ENCODE measurements at places on chromosomes 2 and 18.

DNA sequence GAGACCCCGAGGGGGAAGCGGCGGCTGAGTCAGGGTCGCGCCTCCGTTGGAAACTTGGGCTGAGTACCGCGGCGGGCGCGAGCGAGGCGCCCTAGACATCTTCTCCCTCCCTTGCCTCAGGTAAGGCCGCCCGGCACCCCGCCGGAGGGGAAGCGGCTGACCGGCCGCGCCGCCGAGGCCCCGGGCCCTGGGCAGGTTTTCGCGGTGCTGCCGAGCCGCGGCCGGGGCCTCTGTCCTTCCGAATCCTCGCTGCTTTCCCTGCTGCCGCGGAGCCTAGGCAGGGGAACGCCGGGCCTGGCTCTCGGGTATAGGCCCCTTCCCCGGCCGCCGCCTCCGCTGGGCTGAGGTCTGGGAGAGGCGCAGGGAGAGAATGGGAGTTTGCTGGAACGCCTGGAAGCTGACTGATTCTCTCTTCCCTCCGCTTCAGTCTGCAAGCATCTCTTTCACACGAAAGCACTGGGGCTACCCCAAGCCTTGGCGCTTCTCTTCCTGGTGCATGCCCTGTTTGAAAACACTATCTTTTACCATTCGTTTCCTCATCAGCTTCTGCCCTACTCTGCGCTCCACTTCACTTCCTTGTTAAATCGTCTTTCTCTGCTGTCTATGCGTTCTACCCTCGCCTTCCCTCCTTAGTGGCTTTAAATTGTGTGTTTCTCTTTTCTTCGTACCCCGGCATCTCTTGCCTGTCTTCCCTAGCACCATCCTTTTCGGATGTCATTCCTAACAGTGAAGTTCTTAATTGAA, 652 bp downstream of the PPM1B start:
- peak; percentile 73 for DNase-seq

GRCh38 chr2:74690571-74690970, 36.5 kb downstream of the SEMA4F start:
- peak; percentile 85 for DNase-seq

DNA sequence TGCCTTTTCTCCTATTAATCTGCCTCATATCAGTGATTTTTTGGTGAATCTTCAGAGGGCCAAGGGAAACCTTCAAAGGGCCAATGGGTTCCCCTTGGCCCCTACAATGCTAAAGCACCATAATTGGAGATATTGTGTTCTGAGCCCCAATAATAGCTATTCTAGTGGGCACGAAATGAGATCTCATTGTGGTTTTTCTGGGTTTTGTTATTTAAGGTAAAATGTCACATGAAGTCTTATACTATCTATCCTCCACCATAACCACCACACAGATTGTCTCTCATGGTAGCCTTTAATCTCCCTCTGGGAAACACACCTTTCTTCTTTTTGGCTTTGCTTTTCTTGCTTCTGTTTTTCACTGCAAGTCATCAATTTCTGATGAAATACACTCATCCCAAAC, 152.8 kb downstream of the B3GNT2 start:
- no peak for DNase-seq

DNA sequence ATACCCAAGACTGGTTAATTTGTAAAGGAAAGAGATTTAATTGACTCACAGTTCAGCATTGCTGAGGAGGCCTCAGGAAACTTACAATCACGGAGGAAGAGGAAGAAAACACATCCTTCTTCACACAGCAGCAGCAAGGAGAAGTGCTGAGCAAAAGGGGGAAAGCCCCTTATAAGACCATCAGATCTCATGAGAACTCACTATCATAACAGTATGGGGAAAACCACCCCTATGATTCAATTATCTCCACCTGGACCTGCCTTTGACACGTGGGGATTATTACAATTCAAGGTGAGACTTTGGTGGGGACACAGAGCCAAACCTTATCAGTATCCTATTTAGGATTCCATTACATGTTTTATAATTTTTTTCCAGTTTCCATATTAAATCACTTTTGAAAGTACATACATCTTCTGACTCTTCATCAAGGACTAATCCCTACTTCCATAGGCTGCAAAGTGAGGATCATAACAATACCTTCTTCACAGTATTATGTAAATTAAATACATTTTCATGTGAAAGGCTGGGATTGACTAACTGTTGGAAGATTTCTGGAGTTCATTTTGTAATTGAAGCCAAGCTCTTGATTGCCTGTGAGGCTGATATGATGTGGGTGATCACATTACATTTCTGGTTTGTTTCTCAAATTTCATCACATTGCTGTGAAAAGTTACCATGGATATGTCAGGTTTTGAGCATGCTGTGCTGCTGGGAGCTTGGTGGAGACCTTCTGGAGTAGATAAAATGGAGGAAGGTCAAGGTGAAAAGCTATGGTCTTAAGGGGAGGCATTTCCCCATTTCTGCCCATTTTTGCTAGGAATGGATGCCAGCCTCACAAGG, 31.7 kb upstream of the CERS6 start:
- peak; percentile 39 for DNase-seq

DNA sequence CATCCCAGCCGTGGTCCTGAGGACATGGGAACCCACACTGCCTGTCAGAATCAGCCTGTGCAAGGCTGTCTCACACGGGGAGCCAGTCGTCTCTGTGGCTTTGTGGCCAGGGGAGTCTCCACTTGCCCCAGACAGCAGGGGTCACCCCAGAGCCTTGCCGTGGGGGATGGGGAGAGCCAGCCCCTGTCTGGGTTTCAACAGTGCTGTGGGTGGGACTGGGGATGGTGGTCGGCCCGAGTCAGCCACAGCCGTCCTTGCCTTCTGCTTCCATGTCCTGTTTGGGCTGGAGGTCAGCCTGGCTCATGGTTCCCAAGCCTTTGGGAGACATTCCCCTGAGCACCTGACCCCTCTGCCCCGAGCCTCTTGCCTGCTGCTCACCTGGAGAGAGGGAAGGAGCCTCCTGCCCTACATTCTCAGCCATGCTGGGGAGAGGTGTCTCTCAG, 19.6 kb downstream of the GPR35 start:
- no peak for DNase-seq

DNA sequence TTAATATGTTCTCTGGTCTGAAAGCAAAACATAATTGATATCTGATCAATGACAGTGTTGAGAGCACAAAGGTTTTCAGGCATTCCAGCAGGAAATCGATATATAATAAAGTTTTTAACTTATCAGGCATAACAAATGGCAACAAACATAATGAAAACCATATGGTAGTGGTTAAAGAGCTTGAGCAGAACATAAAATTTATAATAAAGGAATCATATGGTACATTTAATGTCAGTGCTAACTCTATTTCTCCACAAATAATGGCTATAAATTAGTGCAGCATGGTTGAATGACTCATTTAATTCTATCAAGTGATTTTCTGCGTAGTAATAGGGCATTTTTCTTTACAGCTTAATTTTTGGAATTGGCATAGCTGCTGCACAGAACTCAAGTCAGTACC, 306.2 kb downstream of the FSIP2 start:
- DNase-seq, result no peak

DNA sequence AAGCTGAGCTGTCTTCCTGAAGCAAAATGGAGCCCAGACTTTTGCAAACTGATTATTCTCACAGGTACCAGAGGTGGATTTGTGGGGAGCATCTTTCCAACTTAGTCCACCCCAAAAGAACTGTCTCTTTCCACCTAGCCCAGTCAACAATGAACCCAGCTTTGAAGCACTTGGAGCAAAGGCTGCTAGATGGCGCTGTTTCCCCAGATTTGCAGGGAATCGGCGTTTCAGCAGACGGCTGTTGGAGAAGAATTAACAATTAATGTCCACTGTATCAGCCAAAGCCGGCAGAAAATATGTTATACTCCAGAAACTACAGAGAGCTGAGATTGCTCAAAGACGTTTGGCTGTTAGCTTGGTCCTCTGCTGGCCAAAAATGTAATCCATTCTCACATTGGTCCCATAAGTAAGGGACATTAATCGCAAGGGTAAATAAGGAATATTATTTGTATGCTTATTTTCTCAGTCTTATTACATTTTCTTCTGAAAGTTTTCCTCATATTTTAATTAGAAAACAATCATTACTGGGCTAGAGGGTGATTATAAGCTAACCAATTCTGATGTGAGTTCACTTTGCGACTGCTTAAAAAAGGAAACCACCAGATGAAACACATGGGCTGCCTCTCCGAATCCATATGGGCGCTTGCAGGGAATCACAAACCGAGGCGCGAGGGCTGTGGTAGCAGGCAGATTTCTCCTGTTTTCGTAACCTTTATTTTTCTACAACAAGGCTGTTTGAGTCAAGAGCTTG, 423.8 kb upstream of the MEX3C start:
- peak; percentile 44 for DNase-seq

DNA sequence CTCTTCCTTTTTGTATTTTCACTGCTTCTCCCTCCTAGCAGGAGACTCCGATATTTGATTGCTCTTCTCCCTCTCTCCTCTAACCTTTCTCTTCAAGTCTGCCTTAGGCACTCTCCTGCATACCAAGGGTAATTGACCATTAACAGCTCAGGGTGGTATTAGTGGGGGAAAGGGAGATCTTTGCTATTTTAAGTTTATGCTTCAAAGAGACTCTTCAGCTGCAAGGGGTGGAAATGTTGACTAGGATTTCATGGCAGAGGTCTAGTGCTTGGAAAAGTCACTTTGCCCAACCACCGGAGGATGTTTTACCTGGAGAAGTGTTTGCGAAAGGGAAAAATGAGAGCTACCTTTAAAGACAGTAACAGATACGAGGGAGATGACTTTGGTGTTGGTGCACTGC, 453.7 kb downstream of the SLC4A3 start:
- DNase-seq, result no peak

- DNase-seq, result peak; percentile 30
Measured at GRCh38 chr2:68537809-68538208, 70.4 kb downstream of the APLF start.

DNA sequence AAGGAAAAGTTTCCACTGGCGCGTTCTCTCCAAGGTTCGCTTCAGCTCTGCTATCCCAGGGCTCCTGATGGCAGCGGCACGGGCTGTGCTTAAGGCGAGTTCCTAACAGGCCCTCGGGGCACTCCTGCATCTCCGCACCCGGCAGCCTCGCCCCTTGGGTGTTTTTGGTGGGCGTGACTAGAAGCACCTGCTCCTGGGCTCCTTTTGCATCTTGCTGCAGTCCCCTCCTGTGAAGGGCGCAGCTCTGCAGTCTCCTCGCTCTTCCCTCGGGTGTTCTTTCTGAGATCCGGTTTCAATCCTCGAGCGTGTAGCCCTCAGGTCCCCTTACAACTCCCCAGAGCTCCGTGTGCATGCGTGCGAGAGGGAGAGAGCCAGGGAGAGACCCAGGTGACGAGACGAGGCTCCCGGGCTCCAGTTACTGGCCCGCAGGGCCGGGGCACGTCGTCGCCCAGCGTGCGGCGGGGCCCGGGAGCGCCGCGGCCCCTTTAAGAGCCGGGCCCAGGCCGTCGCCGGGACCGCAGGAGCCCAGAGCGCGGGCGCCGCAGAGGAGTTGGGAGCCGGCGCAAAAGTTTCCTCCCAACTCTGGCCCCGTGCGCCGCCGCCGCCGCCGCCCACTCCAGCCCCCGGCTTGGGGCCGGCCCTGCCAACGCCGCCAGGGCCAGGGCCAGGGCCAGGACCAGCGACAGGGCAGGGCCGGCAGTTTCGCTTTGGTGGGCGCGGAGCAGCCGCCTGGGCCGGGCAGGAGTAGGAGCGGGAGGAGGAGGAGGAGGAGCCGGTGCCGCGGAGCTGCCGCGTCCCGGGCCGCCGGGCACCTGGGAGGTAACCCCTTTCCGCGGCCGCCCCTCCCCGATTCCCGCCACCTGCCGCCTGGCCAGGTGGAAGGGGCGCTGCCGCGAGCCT, at the start of gene PARD3B:
Gene PARD3B, plus strand, starts transcription at position 515 of the 900 bp plus-strand sequence. CDS start 525 bp downstream, outside the sequence.
- DNase-seq, result peak; percentile 41

DNA sequence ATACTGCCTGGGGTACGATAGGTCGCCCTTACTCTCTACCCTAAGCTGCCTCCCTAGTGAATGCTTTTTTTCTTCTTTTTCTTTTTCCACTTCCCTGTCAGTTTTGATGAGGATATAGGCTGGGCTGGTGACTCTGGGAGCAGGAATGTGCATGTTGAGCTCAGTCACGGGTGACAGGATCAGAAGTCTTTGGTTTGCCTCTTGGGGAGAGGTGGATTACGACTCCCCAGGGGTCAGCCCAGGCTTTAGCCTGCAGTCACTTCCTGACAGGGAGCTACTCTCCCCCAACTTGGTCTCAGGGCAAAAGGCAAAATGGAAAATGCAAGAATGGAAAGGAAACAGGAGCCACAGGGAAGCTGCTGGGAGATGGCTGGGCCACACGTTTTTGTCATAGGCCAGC, 57.3 kb downstream of the THNSL2 start:
- no peak for DNase-seq

GRCh38 chr2:224286923-224287322, 115.0 kb downstream of the FAM124B start:
- DNase-seq, result peak; percentile 26

DNA sequence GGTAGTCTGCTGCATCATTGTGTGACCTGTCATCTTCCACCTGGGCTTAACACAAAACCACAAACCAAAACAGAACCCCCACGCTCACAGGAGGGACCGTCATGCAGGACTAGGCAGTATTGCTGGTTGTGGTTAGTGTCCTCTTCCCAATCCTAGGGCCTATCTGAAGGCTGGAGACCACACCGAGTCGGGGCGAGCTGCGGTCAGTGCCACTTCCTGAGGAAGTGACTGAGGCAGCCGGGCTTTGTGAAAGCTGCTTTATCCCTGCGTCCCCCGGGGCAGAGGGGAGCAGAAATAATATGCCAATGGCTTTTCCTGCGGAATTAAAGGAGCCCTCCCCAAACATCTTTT, 22.9 kb downstream of the ZNF532 start:
- DNase-seq, result peak; percentile 86

DNA sequence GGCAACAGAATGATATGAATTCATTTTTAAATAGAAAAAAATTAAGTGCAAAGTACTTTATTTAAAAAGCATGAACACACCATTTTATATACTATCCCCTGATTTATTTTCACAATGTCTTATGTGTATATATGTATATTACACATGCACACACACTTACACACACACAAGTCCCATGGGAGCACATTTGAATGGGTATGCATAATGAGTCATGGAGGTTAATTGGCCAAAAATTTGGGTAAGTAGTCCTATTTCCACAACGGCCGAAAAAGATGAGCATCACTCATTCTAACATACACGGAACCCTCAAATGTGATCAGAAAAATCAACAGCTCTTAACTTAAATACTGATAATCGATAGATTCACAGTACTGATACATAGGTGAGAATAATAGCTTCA, 97.4 kb upstream of the NABP1 start:
- no peak for DNase-seq

DNA sequence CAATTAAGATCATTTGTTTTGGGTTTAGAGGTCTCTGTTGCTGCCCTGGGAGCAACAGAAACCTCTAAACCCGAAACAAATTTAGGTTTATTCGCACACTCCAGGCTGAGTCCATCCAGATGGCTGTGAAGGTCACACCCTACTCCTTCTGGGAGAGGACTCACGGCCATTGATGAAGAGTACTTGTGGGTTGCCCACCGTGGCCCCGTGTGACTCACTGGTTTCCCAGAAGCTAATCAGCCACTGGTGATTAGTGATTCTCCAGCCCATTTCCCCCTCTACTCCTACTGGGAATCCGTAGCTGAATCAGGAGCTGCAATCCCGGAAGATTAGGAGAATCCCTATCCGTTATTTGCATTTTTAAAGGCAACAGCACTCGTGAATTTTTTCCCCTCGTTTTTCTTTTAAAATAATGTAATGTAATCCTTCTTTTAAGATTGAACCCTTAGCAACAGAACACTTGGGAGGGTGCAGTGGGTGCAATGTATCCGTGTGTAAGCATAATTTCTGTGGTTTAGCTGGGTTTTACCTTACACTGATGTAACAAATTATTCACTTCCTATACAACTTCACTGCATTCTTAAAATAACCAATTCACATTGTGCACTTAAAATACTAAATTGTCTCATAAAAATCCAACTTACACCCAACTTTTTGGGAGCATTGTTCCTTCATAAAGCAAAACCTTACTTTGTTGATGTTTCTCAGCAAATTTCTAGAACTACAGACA, 27.5 kb upstream of the EPAS1 start:
- DNase-seq, result peak; percentile 62

Data from suppressor macrophage treated with lipopolysaccharide for 1 hour (primary cell).